GM12864 (cell line): ENCODE measurements at places on chromosomes 11 and 22.

GRCh38 chr11:88277349-88277915 is 60.1 kb downstream of the CTSC start:
- no peak for DNase-seq

- no peak for DNase-seq
Measured at GRCh38 chr11:125978778-125979407, 33.0 kb downstream of the VSIG10L2 start.

- no peak for DNase-seq
Measured at GRCh38 chr11:30281476-30282288, 41.2 kb upstream of the ARL14EP start.

DNA sequence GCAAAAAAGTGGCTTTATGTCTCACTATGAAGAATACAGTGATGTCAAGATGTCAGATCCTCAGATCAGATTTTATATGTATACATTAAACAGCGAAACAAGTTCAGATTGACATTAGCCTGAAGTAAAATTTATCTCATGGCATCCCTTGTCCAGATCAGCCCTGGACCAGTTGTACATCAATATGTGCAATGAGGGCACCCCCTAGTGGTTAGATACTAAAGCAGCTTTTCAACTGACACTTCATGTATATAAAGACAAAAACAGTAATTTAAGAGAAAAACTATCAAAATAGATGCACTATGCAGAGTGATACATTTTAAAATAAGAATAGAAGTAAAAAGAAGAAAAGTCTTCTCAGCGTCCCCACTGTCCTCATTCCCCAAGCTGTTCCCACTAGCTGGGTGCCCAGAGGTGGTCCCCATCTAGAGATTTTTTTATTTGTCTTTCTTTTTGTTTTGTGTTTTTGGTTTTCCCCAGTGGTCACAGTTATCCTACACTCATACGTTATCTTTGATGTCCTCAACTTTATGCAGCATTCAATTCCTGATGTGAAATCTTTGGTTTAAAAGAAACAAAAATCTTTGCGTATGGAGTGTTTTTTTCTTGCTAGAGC is 2193.4 kb upstream of the RAG2 start:
- no peak for DNase-seq

GRCh38 chr11:34445956-34446355 is 7.2 kb downstream of the CAT start:
- DNase-seq, result no peak
